ENCODE measurements at places on chromosomes 4 and X.
A peak's percentile ranks its signal among the peaks of the same experiment; 100 is the strongest.

DNA sequence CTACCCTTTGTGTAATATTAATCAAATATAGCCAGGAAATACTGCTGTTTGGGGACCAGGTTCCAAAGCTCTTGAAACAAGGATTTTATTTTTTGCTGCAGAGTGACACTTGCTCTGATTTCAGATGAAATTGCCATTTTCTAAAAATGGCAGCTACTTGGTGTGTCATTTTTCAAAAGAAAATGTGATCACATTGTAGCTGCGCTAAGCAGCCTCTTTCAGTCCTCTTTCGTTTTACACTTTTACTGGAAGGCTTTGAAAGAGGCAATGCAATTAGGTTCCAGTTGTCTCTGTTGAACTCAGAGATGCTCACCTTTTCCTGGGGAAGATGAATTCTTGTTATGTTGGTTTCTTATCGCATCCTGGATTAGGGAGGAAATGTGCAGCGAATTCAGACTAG lies 85.1 kb downstream of the CT47B1 start:
- no peak for DNase-seq

- DNase-seq: no peak
Measured at GRCh38 chrX:35382966-35383365, 415.2 kb upstream of the MAGEB16 start.

DNA sequence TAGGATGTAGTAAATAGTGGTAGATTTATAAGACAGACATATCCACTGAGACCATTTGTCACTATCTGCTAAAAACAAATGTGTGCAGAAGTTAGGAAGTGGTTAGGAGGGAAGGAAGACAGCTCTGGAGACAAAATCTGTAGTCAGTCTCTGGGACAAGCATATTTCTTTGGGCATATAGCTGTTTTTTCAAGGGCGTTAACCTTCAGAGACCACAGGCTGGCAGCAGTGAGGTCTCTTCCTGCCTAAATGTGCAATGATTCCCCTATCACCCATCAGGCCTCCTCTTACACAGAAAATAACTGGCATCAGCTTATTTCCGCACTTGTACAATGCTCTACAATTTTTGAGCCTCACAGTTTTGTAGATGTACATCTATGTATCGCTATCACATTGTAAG lies 6.5 kb downstream of the TMEM150C start:
- no peak for DNase-seq

- no peak for DNase-seq
Measured at GRCh38 chr4:122689972-122690371, 42.5 kb upstream of the BBS12 start.

- no peak for DNase-seq
Measured at GRCh38 chr4:160142579-160142978, 1039.7 kb downstream of the RAPGEF2 start.

DNA sequence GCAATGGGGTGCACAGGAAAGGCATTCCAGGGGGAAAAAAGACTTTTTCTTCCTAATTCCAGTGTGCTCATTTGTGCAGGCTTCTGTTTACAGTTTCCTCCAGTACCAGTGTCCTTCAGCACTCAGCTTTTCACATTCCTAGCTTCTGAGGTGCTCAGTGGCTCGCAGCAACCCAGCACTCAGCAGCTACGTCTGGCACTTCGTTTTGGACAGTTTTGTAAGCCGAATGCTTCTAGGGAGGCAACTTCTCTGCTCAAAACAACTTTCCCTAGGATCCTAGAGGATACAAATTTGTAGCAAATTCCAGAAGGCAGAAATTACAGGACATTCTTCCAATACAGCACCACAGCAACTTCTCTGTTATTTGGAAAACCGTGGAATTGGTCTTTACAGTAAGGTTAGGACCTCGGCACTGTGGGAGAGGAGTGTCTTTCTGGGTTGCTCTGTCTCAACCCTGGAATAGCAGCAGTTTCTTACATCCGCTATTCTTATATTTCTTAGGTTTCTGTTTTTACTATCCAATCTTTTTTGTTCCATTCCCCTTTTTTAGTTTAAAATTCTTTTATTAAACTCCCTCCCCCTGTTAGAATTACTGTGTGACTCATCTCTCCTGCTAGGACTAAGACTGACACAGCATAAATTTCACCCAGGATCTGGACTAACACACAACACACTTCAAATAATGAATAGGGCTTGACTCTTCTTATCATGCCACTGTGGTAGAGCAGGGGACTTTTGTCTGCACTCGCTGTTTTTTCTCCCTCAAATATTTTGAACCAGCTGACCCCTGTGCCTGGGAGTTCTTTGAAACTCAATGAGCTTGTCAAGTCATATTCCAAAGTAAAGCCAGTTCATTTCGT lies 1314.7 kb downstream of the FSTL5 start:
- DNase-seq: no peak

- DNase-seq: no peak
Measured at GRCh38 chrX:9790866-9791265, 4.6 kb downstream of the SHROOM2 start.

DNA sequence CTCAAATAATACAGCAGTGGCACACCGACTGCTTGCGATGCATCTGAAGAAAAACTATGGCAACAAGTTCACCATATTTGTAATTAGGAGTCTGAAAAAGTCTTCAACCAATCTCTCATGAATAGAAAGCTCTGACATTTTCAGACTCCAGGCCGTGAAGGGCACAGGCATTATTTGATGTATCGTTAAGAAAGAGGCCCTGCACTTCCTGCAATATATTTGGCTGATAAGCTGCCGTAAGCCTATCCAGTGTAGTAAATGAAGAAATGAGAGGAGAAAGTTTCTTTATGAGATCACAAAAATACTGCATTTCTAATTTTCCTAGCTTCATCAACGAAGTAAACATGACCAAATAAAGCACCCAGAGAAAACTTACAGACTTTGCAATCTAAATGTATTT lies 613.8 kb upstream of the TECRL start:
- no peak for DNase-seq

- no peak for DNase-seq
Measured at GRCh38 chr4:120801137-120801758, 121.3 kb downstream of the PRDM5 start.

GRCh38 chrX:136021903-136022302 lies 36.7 kb downstream of the SLC9A6 start:
- no peak for DNase-seq

DNA sequence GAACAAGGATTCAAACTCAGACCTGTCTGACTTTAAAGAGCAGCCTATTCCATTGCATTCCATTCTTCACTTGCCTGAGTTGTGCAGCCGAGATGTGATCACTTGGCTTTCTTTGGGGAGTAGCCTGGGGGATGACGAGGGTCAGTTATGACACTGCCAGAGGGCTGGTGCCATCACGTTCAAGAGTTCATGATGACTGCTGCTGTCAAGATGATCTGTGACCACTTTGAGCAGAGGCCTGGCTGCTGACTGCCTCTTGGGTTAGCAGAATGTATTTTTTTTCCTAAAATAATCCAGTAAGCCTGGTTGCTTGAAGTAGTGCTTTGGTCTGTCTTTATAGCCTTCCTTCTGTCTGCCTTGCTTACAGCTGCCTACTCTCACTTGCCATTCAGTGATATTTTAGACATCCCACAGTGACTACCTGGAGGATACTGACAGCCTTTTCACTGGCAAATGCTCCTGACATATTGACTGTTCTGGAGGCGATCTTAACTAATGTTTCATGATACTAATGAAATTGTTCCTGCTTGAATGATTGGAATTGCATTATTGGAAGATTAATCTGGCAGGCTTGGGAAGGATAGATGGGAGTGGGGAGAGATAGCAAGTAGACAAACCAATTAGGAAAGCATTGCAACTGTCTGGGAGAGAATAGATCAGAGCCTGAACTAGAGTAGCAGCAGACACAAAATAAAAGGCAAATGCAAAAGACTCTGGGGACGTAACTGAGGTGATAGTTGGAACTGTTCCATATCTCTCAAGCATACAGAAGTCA lies 221.6 kb upstream of the LCORL start:
- DNase-seq: no peak

DNA sequence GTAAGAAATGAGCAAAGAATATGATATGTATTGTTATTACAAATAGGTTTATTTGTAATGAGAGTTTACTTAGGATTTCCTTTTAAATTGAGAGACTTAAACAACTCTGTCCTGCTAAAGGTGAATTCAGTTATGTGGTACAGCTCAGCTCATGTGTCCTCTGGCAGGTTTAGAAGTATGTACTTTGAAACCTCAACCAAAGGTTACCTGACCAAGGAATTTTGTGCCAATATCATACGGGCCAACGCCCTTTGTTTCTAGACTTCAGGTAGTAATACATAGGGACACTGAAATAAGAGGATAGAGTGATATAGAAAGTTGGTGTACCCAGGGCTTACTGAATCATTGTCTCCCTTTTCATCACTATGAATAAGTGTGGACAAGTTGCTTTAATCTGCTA lies 25.7 kb downstream of the SLAIN2 start:
- no peak for DNase-seq

DNA sequence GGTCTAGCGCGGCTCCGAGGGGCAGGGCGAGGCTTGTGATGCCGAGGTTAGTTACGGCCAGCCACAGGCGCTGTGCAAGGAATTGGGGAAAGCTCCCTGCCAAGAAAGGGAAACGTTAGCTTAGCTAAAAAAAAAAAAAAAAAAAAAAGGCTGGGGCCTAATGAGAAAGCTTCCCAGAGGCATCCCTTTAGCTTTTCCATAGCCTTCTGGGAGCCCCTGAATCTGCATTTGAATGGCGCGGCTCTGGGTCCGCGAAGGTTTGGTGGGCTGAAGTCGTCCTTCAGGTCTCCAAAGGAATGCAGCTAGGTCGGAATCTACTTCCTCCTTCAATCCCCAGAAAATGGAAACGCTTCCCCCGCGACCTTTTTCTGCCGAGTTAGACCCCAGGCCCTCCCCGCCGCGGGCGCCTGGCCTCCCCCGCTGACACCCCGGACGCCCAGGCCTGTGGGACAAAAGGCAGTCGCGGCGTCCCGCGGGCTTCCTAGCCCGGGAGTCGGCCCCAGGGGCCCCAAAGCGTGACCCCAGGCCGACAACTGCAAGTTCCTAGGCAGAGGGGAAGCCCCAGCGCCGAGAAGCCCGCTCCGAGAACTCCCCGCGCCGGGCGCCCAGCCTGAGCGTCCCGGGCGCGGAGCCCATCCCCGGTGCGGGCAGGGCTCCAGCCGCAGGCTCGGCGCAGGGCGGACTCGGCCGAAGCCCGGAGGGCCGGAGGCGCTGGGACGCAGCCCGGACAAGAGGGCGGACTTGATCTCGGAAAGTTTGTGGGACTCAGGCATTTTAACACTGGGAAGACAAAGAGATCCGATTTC lies 605 bp upstream of the FAT1 start:
- peak; percentile 60 for DNase-seq

Measured in hippocampal formation (tissue), 2 donors.